ENCODE measurements at places on chromosomes 5 and 9.

- no peak for DNase-seq
Observed at GRCh38 chr5:115229606-115230005, 33.1 kb downstream of the PGGT1B start.

GRCh38 chr5:130496215-130496614, 592.0 kb downstream of the CHSY3 start:
- no peak for DNase-seq

GRCh38 chr9:127959398-127959797, 21.4 kb downstream of the EEIG1 start:
- no peak for DNase-seq

GRCh38 chr9:134386951-134387831, 60.9 kb downstream of the RXRA start:
- DNase-seq, result no peak

DNA sequence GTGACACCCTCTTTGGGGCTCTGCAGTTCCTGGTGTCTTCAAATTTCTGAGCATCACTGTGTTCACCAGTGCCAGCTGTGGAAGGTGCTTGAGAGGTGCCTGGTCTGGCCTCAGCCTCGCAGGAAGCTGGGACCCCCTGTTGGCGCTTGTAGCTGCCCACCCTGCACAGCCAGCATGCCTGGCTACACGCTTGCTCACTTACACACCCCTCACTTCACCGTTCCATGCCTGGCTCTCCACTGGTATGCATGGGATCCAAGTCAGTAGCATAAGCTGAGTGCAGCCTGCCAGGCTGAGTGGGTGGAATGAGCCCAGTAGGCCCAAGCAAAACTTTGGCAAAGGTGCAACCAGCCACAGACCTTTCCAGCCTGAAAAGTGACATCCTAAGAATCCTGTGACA, 801.4 kb upstream of the PTPRD start:
- no peak for DNase-seq

DNA sequence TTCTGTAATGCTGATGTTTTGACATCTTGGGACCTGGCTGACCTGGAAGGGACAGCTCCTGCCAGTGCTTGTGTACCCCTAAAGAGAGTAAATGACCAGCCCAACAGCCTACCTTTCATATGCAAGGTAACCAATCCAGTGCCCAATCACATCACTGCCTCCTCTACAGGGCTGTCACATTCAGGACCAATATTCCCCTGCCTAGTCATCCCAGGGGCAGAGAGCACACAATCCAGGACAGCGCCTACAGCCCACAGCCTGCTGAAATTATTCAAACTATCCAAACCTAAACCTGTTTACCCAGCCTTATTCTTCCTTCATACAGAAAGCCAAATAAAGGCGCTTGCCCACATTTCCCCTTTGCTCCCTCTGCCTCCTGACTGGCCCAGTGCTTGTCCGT, 284.1 kb downstream of the CTNND2 start:
- no peak for DNase-seq

DNA sequence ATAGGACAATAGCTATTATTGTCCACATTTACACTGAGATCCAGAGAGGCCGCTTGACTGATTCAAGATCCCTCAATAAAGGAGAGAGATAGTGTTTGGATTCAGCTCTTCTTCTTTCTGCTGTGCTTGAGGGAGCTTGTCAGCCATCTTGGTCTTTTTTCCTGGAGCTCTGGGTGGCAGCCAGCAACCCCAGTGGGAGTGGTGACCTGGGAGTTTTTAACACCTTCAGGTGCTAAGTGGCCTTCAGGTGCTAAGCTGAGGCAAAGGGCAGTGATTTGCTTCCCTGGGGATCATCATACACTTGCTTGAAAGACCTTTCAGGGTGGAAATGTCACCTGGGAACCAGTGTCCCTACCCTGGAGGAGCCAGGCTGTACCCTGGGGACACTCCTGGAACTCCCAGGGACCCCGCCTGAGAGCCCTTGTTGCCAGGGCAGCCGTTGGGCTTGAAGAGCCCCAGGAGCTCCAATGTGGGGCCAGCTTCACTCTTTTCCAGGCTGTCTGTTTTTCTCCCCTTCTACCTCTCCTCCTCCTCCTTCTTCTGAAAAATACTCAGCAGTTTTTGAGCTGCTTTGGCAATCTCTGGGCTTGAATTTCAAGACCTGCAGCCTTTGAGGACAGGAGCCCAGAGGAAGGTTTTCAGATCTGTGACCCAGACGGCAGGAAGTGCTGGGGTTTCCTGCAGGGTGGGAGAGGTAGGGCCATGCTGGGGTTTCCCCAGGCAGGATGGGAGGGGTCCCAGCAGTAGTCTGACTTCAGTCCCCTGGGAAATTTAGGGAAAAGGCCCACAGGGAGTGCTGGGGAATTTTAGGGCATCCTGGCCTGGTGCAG, 59.7 kb downstream of the FGF18 start:
- no peak for DNase-seq

- DNase-seq, result no peak
Observed at GRCh38 chr9:107024193-107024592, 161.2 kb downstream of the ZNF462 start.

- no peak for DNase-seq
Observed at GRCh38 chr5:137808503-137809135, 54.5 kb upstream of the HNRNPA0 start.

GRCh38 chr5:29993286-29993685, 1200.2 kb upstream of the CDH6 start:
- no peak for DNase-seq

DNA sequence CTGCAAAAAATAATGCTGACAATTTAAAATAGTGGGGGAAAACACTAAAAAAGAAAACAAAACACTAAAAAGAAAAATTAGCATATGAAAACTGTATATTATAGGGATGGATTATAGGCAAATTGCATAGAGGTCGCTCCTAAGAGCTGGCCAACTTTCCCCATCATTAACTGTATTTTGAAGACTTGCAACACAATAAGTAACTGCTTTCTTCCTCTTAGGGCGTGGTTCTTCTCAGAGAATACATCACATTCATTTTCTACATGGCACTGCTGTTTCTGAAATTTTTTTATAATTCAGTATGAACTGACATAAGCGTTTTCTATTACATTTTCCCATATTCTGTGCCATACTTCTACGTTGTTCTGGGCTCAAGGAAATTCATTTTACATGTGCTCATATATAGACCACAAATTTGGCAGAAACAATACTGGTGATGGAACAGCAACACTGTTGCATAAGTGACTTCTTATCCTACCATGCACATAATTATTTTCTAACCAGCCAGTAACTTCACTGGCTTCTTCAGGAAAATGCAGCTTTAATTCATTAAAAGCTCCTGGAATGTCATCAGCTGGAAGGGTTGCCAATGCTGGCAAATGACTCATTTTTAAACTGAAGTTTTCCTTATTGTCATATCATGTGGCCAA, 171.2 kb upstream of the DMAC1 start:
- DNase-seq, result no peak

GRCh38 chr9:113746486-113746885, 129.6 kb upstream of the ZNF618 start:
- DNase-seq, result no peak

DNA sequence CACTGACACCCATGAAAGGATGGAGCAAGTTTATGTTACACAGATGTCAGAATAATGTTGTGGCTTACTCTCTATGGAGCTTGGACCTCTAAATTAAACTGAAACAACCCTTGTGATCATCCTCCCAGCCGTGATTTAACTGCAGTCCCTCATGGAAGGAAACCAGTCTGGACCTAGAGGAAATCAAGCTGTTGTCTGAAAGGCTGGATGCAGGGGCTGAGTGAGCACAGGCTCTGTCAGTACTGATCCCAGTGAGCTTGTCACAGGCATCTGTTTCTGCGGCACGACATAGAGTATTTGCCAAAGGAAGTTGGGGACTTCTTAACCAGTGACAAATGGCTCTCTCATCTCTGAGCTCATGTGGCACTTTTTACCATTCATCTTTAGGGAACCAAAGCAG, 282.9 kb upstream of the MAP3K1 start:
- DNase-seq, result no peak
